ENCODE measurements at places on chromosomes 5 and 9. TPM values are rescaled to one million over a fixed set of nuclear protein-coding genes. Genes with fewer than 3 reads are reported as not detected.

Gene PCDHGB4
- total RNA-seq, result 11.6 TPM

Gene KIF27
- total RNA-seq, result 2.3 TPM

Gene FRMPD1
- total RNA-seq, result 0.27 TPM

Gene PAPPA
- total RNA-seq, result 7.4 TPM

Gene FAM219A
- total RNA-seq, result 19.2 TPM

Gene TRIO
- 219 TPM for total RNA-seq

Gene CYLC2
- total RNA-seq, result not detected

Gene CMYA5
- total RNA-seq, result 1.6 TPM

DNA sequence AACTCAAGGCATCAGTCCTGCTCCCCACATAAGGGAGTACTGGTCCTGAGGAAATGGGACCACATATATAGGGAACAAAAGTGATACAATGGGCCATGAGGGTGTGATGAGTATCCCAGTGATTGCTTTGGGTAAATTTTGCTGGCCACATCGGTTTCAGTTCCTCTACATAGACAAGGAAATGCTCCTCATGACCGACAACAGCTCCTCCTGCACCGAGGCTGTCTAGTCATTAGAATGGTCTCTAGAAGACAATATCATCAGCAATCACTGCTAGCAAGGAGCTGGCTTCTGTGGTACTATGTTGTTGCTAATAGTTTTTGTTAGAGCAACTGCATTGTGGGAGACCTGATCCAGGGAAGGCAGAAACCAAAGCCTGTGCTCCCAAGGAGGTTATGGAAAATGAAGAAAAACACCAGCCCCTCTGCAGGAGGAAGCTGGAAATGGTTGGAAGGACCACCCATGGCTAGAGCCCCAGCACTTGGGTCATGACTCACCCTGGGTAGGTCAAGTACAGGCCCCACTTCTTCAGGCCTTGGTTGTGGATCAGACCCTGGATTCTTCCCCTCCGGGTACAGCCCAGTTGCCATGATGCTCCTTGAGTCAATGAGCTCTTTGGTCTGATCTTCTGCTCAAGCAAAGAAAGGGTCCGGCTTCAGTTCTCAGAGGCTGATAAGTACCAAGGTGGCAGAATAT is 3.4 kb upstream of the CTSL start:
- no peaks in the 10 kb centered on the region for H3K27me3 ChIP-seq
- no peak for DNase-seq
- H3K36me3 ChIP-seq, result no peaks in the 10 kb centered on the region
- peaks cover 10% of the 10 kb centered on the region for H3K4me1 ChIP-seq
- H3K27ac ChIP-seq, result peak overlapping the region; percentile 15

DNA sequence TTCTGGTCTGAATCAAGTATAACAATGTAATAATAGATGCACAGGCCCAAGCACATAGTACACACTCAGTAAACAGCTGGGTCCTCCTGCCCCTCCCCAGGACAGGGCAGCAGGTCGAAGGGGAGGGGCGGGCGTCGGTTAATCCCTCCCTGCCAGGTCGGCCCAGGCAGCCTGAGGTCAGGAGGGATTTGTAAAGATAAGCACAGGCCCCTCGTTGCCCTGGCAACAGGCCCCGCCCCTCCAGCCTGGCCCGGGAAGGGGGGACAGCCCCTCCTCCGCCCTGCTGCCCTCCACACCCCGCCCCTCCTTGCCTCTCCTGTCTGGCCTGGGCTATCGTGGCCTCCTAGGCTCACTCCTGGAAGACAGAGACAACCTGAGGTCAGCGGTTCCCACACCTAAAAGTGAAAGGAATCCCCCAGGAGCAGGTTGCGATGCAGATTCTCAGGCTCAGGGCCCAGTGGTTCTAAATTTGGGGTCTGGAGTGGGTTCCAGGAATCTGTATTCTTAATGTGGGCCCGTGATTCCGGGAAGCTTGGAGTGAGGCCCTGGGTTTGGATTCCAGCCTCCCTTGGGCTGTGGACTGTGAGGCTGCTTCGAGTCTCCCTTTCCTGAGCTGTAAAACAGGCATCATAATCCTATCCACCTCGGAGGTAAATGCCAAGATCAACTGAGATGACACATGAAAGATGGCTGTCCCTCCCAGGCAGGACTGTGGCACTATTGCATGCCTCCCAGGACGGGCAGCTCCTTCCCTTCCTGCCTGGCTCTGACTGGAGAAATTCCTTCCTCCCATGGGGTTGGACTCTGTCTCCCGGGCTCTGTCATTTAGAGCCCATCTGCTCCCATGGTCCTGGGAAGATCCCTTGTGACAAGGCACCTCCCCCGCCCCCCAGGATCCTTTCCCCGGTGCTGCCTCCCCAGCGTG is 4.4 kb downstream of the CRB2 start:
- H3K4me1 ChIP-seq, result no peaks in the 10 kb centered on the region
- H3K27ac ChIP-seq, result no peak overlapping the region
- no peaks in the 10 kb centered on the region for H3K27me3 ChIP-seq
- no peak for DNase-seq

- no peak for DNase-seq
- H3K4me1 ChIP-seq, result peaks cover 14% of the 10 kb centered on the region
- no peak overlapping the region for H3K27ac ChIP-seq
- H3K4me3 ChIP-seq, result no peak overlapping the region
- H3K36me3 ChIP-seq, result no peaks in the 10 kb centered on the region
Observed at GRCh38 chr9:137279741-137280473, 2.4 kb downstream of the TOR4A start.

DNA sequence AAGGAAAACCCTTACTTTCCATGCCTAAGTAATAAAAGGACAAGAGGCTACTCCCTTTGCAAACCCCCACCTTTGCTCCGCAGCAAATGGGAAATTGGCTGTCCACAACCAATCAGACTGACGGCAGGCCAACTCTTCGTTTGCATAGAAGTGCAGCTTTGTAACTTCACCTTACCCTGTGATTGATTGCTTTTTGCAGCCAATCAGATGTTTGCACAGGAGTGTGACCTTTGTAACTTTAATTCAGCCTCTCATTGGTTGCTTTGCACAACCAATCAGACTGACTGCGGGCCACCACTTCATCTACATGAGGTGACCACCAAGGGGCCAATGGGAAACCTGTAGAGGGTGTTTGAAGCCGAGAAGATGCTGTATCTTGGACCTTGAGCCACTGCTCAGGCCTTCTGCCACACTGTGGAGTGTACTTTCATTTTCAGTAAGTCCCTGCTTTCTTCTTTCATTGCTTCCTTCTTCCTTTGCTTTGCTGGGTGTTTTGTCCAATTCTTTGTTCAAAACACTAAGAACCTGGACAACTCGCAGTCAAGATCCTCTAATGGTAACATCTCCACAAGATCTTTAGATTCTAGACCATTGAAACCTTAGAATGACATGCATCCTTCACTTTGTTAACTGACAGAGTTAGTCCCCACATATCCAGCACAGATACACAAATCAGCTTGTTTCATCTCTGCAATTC is 51.3 kb upstream of the FREM1 start:
- no peak for DNase-seq
- no peaks in the 10 kb centered on the region for H3K27me3 ChIP-seq
- no peaks in the 10 kb centered on the region for H3K36me3 ChIP-seq

DNA sequence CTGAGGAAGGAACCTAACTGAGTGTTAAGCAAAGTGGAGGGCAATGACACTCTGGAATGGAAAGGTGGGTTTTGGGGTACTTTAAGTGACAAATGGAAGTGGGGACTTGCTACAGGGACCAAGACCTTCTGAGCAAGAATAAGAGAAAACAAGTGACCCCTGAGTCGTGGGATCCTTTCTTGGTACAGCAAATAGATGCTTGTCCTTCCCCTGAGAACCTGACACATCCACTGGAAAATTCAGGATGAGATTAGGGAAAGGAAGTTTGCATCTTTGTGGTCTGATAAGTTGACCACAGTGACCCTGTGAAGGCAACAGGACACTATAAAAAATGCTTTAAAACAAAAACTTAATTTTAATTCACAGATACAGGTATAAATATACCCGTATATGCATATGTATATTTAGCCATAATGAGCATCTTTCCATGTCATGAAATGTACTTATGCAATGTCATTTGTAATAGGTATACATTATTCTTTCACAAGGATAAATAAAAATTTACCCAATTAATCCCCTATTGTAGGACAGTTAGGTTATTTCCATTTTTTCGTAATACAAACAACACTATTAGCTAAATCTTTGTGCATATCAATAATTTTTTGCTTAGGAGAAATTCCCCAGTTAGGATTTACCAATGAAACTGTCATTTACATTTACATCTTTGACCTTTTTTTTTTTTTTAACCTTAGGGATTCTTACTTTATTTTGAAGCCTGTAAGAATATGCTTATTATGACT is 2.0 kb upstream of the IRF1 start:
- H3K36me3 ChIP-seq, result no peaks in the 10 kb centered on the region
- peaks cover 31% of the 10 kb centered on the region for H3K4me1 ChIP-seq
- H3K27ac ChIP-seq, result no peak overlapping the region
- no peak overlapping the region for H3K4me3 ChIP-seq

DNA sequence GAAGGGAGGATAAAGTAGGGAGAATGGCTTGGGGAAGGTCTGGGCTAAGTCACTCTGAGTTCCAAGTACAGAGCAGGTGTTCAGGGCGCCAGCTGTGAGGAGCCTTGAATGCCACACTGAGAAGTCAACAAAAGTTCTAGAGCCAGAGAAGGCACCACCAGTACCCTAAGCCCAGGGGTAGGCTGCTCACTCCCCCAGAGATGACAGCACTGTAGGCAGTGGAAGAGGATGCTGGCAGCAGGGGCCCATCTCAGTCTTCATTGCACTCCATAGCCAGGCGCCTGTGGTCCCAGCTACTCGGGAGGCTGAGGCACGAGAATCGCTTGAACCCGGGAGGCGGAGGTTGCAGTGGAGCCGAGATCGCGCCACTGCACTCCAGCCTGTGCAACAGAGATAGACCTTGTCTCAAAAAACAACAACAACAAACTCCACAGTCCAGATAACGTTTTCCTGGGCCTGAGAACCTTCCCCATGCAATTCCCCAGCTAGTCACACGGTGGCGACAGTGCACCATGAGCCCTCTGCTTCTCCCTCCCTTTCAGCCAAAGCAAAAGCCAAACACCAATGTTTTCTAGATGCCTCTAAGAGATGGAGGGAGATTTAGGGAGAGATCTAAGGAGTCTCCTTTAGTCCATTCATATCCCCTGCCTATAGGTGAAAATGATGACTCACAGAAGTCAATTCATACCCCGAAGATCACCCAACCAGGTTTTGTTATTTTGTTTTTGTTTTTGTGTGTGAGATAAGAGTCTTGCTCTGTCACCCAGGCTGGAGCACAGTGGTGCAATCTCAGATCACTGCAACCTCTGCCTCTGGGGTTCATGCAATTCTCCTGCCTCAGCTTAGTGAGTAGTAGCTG is 19.8 kb upstream of the NSD1 start:
- no peak overlapping the region for H3K27ac ChIP-seq
- H3K27me3 ChIP-seq, result no peaks in the 10 kb centered on the region
- H3K4me3 ChIP-seq, result no peak overlapping the region
- H3K36me3 ChIP-seq, result no peaks in the 10 kb centered on the region
- no peak for DNase-seq
- H3K4me1 ChIP-seq, result peaks cover 6% of the 10 kb centered on the region

GRCh38 chr5:99928490-99928889 is 606.7 kb upstream of the FAM174A start:
- H3K36me3 ChIP-seq, result no peaks in the 10 kb centered on the region
- H3K4me3 ChIP-seq, result no peak overlapping the region

GRCh38 chr5:107135391-107135790 is 535.3 kb downstream of the EFNA5 start:
- no peak overlapping the region for H3K4me3 ChIP-seq
- no peak overlapping the region for H3K27ac ChIP-seq
- no peaks in the 10 kb centered on the region for H3K36me3 ChIP-seq
- H3K4me1 ChIP-seq, result no peaks in the 10 kb centered on the region
- H3K27me3 ChIP-seq, result no peaks in the 10 kb centered on the region

GRCh38 chr5:77167695-77168121 is 42.8 kb upstream of the PDE8B start:
- H3K4me3 ChIP-seq, result no peak overlapping the region
- no peaks in the 10 kb centered on the region for H3K27me3 ChIP-seq
- H3K4me1 ChIP-seq, result peaks cover 8% of the 10 kb centered on the region
- H3K27ac ChIP-seq, result no peak overlapping the region
- DNase-seq, result no peak
- H3K36me3 ChIP-seq, result no peaks in the 10 kb centered on the region

- H3K4me1 ChIP-seq, result no peaks in the 10 kb centered on the region
- no peaks in the 10 kb centered on the region for H3K27me3 ChIP-seq
- no peak overlapping the region for H3K27ac ChIP-seq
- DNase-seq, result no peak
- H3K36me3 ChIP-seq, result no peaks in the 10 kb centered on the region
Observed at GRCh38 chr5:125673359-125673950, 749.8 kb upstream of the GRAMD2B start.

DNA sequence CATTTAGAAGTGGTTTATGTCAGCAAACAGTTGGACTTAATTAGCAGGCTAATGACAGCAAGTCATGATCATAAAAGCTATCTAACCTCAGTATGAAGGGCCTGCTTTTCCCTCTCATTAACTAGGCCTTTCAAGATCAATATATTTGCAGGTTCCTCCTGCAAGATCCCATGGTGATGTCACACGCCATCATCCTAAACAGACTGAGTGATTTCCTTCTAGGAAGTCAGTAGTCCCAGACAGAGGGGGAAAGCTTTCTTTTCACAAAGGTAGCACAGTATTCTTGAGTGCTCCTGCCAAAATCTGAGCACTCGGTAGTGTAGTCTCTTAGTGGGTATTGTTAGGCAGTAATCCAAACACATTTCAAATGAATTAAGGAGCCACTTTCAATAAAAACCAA is 52.5 kb downstream of the UIMC1 start:
- H3K27me3 ChIP-seq, result no peaks in the 10 kb centered on the region
- no peak overlapping the region for H3K27ac ChIP-seq
- no peak for DNase-seq
- no peak overlapping the region for H3K4me3 ChIP-seq

- H3K27me3 ChIP-seq, result no peaks in the 10 kb centered on the region
- DNase-seq, result no peak
- H3K4me3 ChIP-seq, result no peak overlapping the region
- peaks cover 28% of the 10 kb centered on the region for H3K4me1 ChIP-seq
Observed at GRCh38 chr5:15834596-15835245, 334.7 kb downstream of the FBXL7 start.

GRCh38 chr5:9956725-9957124 is 293.0 kb downstream of the ATPSCKMT start:
- H3K36me3 ChIP-seq, result no peaks in the 10 kb centered on the region
- no peaks in the 10 kb centered on the region for H3K4me1 ChIP-seq
- no peak overlapping the region for H3K4me3 ChIP-seq
- no peak for DNase-seq

DNA sequence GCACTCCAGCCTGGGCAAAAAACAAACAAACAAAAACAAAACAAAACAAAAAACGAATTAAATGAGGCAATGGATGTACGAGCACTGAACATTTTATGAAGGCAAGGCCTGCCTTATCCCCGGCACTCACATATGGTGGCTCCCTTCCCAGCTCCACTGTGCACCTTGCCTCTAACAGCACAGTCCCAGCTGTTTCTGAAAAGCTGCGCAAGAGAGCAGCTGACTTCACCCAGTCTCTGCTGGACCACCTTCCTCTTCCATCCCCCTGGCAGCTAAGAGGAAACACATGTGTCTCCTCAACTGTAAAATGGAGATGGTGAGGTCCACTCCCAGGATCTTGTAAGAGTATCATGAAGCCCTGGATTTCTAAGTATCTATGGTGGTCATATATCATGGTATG is 100.7 kb downstream of the KLF4 start:
- H3K27ac ChIP-seq, result no peak overlapping the region
- no peaks in the 10 kb centered on the region for H3K36me3 ChIP-seq
- H3K27me3 ChIP-seq, result no peaks in the 10 kb centered on the region
- no peak for DNase-seq
